ENCODE measurements at places on chromosomes 3 and 15.

DNA sequence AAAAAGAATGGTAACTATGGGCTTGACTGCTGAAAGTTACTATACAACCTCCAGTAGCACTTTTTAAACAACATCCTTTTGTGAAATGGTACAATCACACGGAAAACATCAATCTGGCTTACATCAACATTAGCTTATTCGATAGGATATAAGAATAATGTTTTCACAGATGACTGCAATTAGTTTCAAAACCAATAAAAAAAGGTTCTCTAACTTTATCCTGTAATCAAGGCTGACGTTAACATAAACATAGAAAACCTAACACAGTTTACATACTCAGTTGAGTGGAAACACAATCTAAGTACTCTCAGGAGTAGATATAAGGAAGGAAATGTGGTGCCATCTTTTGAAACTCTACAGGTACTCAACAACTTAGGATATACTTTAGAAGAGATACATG is 102.2 kb downstream of the DLG1 start:
- no peak for DNase-seq

DNA sequence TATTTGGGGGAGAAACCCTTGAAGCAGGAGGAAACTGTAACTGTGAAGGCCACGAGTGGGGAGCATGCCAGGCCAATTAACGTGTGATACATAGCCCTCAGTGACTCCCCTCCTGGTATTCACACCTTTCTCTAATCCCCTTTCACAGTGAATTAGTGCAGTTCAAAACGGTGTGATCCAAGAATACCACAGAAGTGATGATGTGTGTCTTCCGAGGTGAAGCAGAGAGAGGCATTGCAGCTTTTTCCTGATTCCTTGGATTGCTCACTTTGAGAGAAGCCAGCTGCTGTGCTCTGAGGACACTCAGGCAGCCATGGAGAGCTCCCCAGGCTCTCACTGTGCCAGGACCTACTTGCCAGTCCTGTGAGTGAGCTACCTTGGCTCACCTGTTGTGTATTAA is 17.3 kb downstream of the NIPA2 start:
- no peak for DNase-seq

GRCh38 chr3:10177737-10178136 is 13.0 kb downstream of the IRAK2 start:
- DNase-seq = no peak

- no peak for DNase-seq
These were observed 51.4 kb downstream of the FAM43A start for GRCh38 chr3:194736896-194737600.

DNA sequence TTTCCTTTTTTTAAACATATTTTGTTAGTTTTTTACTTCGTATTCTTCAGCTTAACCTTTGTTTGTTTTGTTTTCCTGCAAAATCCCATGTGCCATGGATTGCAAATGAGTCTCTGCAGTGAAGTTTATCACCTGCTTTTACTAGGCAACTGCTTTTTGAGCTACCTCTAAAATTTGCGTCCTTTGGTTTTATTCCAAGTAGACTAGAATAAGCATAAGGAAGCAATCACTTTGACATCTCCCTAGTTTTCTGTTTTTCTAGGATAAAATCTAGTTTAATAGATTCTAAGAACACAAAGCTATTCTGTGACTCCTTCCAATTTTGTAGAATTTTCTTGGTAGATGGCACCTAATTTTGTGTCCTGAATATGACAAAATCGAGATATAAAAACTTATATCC is 1059.2 kb downstream of the OTOL1 start:
- DNase-seq = no peak

Measured in kidney epithelial cell (primary cell).